ENCODE measurements at places on chromosomes 2 and 18.

DNA sequence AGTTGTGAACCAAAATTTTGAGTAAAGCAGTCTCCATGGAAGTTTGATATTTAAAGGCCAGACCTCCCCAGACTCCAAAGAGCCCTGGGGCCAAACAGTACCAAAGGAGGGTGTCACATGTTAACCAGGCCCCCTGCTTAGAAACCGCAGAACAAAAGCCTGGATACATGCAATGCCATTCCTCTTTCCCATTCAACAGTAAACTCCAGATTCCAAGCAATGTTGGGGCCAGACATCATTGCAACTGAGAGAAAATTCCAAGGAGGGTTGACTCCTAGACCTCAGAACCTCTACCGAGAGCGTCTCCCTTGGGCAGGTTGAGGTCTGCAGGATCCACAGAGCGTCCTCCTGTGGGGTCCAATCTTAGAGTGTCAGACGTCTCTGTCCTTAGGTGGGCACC lies 404.4 kb upstream of the SYT4 start:
- no peak for DNase-seq

DNA sequence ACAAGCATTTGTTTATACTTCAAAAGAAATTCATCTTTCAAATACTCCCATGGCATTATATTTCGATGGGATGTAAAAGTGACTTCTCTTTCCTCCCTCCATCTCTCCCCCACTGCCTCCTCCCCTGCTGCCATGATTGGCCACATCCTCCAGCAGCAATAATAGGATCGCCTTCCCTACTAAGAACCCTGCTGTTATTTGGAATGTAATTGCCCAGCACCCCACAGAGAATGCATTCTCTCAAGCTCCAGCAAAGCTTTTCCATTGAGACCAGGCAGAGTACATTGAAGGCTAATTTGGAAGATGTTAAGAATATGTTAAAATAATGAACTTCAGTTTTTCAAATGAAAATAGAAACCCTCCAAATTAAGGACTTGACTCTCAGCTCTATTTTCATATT lies 375.4 kb upstream of the ACVR2A start:
- no peak for DNase-seq

GRCh38 chr18:77405096-77405495 lies 155.4 kb downstream of the GALR1 start:
- DNase-seq: no peak

GRCh38 chr2:196239622-196240587 lies 68.5 kb upstream of the STK17B start:
- DNase-seq: no peak

DNA sequence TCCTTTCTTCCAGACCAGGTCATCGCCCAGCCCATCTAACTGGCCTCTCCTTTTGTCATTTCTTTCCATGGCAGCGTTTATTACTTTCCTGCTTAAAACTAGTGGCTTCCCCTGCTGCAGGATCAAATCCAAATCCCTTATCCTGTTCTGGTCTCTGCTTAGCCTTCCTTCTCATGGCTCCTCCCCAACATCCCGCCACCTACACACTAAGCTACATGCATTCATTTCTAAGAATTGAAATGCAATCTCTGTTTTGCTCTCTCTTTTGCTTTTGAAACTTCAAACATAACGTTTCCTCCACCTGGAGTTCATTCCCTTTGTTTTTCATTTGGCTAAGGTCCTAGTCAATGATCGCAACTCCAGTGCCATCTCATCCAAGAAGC lies 18.0 kb upstream of the DPP4 start:
- no peak for DNase-seq

- no peak for DNase-seq
Observed at GRCh38 chr2:239726091-239726591, 299.0 kb downstream of the NDUFA10 start.

- DNase-seq: no peak
Observed at GRCh38 chr2:234493796-234494195, 3.1 kb downstream of the ARL4C start.

DNA sequence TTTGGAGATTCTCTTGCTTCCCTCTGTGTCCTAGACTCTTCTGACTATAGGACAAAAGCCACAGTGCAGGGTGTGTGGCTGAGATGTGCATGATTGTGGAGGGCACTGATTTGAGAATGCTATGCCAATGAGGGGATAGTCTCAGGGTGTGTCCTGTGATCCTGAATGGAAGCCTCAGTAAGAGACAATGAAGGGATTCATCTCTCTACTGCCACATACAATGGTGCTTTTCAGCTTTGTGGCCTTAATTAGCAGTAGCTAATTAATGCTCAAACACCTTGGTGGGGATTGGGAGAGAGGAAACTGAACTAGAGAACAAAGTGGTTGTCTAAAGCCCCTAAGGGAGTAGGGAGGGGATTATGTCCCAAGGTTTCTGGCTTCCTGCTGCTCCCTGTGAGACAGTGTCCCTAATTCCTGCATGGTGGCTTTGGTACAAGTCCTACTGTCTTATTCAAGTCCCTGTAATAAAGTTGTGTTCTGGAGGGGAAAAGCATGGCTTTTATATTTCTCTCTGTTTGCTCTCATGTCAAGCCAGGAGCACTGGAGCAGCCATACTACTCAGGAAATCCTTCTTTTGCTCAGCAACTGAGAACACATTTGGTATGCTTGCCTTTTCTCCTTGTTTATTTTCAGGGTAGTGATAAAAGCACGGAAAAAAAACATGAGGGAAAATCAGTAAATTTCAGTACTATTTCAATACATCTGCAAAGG lies 415.2 kb upstream of the TCF4 start:
- DNase-seq: no peak

DNA sequence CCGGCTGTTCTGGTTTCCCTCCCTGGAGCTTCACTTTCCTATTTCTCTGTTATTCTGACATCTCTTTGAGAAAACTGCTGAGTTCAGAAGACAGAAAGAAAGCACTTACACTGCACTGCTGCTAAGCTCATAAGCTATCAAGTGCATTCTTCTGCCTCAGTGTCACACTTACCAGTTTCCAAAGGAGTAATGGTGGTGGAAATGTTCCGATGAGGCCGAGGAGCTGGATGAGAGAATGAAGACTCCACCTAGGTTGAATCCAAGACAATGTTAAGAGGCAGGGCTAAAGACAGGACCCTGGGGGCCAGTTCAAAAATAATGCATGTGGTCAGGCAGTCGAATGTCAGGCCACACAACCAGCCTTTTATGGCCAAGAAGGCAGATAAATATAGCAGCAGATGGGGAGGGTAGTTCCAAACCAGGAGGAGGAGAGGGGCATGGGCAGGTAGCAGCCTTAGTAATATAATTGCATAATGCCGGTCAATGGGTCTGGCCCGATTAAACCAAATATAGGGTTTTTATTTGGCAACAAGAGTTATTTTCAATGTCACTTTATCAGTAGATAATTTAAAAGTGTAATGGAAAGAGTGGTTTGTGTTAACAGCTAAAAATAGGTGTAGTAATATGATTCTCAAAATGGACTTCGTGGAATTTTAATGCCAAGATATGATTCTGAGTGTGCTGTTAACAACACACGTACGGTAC lies at the start of gene MYOM1:
Gene MYOM1 (minus strand): TSS at position 338 of the 705 bp plus-strand sequence. CDS start 4,745 bp downstream, outside the sequence.
- DNase-seq: no peak

DNA sequence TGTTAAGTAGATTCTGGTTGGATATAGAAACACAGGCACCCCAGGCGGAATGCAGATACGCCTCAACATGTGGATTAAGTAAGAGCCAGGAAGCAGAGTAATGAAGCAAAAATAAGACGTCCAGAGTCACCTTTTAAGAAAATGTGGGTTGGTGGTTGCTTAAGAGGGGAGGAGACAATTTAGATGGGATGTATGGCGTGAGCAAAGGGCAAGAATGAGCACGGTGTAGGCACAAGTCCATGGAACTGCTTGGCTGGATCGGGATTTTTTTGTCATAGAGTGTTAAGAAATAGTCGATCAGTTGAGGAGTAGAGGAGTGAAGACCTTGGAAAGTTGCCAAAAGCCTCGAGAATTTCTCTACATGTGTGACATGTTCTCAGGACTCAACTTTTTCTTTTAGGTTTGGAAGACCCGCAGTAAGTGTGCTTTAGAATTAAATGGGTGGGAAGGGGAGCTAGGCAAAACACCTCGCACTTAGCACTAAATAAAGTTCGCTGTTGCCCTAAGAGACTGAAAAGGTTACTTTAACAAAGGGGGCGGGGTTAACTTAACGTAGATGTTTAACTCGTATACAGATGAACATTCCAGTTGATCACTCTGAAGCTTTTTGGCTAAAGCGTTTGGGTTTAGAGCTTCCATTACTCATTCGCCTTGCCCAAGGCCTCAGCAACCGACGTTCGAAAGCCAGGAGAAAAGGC lies 716 bp upstream of the SLC39A10 start:
- no peak for DNase-seq

- no peak for DNase-seq
Observed at GRCh38 chr2:154533300-154533940, 165.1 kb upstream of the KCNJ3 start.

DNA sequence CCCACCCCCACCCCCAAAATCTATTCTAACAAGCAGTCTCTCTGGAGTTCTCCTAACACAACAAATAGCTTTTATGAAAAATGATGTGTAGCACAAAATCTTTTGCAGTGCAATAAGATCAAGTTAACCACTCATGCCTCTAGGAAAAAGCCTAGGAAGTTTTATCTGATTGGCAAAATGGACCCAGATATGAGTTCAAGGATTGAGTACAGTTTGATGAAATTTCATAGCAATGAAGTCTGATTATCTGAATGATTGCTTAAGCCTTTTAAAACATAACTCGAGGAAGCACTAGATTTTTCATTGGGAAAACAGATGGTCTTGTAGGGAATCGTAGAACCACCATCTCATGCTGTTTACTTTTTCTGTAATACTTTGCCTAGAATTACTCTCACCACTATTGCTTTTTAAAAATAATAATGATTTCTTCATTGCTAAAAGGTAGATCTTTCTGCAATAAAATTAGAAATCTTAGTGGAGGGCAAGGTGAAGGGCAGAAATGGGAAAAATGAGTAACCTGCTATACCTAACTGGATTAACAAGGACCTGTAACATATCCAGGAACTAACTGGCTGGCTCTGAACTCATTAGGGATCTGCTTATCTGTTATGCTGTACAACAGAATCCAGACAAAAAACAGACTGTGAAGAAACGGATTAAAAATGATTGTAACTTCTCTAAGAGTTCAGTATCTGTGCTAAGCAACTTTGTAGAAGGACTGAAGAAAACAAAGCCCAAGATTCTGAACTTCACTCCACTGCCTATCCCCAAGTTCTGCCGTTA lies 73.7 kb upstream of the ETAA1 start:
- peak; percentile 11 for DNase-seq

- no peak for DNase-seq
Observed at GRCh38 chr2:76730021-76730420, 792.2 kb downstream of the LRRTM4 start.

- no peak for DNase-seq
Observed at GRCh38 chr18:36899289-36899688, 70.4 kb downstream of the KIAA1328 start.
